ENCODE measurements at places on chromosomes 1 and 21.

GRCh38 chr1:54996359-54996868 lies 2.3 kb upstream of the BSND start:
- DNase-seq, result no peak

DNA sequence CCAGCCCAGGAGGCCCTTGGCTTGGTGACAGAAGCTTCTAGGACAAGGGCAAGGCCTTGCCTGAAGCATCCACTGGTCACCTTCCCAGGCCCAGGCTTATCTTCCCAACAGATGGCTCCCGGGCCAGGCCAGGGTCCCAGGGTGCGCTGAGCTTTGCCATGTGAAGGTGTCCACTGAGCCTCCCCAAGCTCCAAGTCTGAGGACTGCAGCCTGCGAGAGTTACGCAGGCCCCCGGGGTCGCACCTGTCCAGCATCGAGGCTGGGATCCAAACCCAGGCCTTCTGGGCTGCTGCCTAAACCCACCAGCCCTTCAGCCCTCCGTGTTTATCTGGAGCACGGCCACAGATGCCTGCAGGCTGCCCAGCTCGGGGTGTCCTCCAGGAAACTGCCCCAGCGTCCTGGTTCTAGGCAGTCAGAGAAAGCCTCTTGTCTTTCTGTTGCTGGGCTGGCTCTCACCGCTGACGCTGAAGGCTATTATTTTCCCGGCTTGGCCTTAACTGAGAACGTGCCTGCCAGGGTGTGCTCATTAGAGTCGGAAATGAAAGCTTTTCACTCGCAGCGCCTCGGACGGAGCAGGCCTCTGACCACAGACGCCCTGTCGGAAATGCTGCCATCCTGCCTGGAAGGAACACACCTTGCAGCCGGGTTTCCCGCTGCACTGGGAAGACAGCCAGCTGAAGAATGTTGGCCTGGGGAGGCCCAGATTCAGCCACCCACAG lies 71.4 kb downstream of the MEGF6 start:
- DNase-seq, result no peak

- DNase-seq, result no peak
These were observed 5.2 kb upstream of the LRRC8D start for GRCh38 chr1:89815611-89816010.

DNA sequence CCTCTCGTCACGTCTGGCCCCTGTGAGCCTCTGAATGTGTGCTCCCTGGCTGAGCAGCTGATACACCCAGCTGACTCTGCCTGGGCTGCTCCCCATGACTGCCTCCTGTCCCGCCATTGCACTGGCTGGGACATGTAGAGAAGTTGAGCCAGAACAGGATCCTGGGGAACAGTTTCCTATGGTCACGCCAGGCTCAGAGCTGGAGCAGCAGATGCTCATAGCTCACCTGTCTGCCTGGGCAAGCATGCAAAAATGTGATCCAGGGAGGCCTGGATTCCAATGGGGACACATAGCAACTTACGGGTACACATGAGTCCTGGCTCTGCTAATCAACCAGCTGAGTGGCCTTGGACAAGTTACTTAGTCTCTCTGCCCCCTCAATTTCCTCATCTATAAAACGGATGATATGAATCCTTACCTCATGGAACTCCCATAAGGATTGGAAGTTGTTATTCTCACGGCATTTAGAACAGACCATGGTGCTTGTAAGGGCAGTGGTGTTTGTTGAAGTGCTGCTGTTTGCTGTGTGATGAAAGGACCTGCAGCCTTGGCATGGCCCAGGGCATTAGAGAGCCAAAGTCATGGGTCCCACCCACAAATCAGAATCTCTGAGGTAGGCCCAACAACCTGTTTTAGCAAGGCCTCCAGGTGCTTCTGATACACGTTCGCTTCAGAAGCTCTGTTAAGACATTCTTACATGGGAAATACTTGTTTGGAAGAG lies 150.3 kb upstream of the VANGL1 start:
- no peak for DNase-seq

- DNase-seq, result no peak
These were observed 2.4 kb downstream of the BTG2 start for GRCh38 chr1:203307641-203308126.

DNA sequence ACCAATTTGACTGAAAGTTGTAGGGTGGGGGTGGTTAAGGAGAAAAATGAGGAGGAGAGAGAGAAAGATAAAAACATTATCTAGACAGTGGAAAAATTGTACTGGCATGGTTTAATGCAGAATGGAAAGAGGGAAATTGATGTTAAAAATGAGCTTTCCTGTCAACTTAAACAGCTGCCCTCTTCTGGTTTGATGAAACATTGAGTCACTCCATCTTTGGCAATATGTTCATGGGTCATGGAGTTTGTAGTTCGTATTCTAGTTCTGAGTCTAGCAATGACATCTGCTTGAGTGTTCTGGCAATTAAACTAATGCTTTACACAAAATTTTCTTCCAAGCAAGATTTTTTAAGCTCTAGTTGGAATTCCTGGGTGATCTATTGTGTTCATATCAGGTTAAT lies 9.6 kb downstream of the ZNF648 start:
- no peak for DNase-seq
